ENCODE measurements at places on chromosomes 13 and 19.

GRCh38 chr13:45209229-45209628 lies 8.4 kb upstream of the KCTD4 start:
- no peak for DNase-seq

- DNase-seq = no peak
Measured at GRCh38 chr13:112347986-112348385, 28.2 kb upstream of the SPACA7 start.

GRCh38 chr19:55447421-55448174 lies 4.5 kb upstream of the SHISA7 start:
- DNase-seq = peak; percentile 65

DNA sequence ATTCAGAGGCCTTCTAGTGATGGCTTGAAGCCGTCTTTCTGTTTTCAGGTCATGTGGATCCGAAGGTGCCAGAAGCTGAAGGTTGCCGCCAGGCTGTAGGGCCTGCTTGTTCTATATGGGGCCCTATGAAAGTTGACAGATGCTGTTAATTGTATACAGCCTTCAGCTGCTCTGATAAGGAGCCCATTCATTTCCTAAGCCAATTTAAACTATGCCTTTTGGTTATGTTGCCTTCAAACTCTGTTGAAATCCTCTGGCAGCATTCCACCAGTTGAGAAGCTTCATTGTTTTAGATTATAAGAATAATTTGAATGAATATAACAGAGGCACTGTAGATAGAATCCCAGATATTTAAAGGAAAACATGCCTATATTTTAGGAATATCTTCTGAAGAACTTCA lies 34.4 kb downstream of the RAP2A start:
- DNase-seq = no peak

DNA sequence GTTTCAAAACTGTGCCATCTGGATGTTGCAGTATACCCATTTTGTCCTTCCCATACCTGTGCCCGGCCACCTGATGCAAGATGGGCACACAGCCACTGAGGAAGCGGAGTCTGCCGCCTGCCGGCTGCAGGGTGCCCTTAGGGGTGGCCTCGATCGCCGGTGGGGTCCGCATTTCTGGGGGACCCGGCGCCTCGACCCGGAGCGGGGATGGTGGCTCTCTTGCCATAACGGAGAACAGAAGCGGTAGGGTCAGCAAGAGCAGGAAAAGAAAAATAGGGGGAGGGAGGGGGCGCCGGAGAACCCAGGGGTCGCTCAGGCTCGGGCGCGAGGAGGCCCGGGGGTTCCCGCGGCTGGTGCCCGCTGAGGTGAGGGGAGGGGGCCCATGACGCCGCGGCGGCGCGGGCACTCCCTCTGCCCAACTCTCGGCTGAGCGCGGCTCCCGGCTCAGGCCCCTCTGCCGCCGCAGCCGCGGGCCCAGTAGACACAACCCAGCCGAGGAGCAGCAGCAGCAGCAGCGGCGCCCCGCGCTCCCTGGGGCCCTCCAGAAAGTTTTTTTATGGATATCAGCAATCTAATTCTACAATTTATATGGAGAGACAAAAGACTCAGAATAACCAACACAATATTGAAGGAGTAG lies 13.8 kb upstream of the CYP4F2 start:
- DNase-seq = no peak

GRCh38 chr13:99666146-99666805 lies 165.0 kb downstream of the TM9SF2 start:
- DNase-seq = no peak

- no peak for DNase-seq
Measured at GRCh38 chr13:35478271-35479037, 2.0 kb upstream of the MAB21L1 start.

DNA sequence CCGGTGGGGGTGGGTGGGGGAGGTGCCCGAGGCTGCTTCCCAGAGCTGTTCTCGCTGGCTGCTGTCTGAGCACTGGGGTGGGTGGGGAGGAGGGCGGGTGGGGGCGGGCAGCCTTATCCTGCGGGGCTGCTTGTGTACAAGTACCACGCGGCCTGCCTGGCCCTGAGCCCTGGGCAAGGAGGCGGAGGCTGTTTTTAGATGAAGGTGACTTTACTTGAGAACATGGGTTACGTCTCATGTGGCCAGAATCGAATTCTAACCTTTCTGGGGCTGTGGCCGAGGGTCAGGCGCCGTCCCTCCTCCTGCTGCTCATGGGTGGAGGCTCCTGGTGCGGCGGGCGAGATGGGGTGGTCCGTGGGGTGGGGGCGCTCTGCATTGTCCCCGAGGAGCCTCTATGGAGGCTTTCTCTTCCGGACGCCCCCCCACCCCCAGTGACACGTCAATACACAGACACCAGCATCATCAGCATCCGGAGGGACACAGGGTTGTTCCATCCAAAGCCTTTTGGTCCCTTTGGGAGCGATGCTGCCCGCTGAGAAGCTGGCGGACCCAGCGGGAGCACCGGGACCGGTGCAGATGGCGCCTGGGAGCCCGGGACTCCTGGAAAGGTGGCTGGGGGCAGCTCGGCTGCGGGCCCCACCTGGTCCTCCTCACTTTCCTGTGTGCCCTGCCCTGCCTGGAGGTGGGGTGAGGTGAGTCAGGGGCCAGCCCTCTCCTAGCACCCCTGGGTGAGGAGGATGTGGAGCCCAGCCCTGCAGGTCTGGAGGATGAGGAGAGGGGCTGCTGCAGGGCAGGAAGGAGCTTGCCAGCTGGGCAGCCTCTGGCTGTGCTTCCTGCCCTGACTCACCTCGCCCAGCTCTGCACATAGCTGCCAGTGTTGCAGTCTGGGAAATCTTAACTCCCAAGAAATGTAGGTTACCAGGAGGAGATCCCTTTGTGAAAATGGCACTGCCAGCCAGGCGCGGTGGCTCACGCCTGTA lies 3.4 kb downstream of the BSG start:
- DNase-seq = no peak

GRCh38 chr13:110314516-110315245 lies 7.6 kb downstream of the COL4A2 start:
- DNase-seq = no peak

DNA sequence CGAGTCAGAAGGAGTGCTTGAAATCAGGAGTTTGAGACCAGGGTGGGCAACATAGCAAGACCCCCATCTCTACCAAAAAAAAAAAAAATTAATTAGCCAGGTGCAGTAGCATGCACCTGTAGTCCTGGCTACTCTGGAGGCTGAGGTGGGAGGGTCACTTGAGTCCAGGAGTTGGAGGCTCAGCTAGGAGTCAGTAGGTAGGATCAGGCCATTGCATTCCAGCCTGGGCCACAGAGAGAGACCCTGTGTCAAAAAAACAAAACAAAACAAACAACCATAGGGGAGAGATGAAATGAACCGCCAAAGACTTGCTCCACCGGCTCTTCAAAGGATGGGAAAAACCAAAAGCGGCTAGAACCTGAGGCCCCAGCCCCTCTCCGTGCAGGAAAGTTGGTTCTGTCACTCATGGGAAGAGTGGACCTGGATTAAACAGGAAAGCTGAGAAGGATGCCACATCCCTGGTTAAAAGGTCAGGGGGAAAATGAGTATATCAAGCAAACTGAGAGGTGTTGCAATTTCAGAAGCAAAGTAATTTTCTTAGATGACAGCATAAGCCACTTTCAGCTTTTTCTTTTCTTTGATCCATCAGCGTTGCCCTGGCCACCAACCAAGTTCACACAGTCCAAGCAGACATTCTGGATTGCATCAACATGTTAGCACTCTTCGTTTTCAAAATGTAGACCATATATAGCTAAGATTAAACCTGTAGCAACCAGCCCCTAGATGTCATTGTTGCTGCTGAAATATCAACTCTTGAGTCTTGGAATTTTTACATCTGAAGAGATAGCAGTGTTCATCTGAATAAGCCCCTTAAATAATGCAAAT lies 8.9 kb upstream of the ZNF507 start:
- no peak for DNase-seq

DNA sequence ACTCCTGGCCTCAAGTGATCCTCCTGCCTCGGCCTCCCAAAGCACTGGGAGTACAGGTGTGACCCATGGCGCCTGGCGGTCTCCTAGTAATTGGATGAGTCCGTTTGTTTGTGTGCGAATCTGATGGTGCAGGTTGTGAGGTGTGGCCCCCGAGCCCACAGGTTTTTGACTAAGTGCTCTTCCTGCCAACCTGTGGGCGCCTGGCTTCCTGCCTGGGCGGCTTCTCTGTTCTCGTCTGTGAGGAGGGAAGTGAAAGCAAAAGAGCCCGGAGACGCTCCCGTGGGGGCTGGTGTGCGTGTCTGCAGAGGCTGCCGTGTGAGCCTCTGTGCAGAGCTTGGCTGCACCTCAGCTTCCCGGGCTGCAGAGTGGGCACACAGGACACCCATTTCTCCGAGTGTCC lies 10.0 kb downstream of the ARHGAP45 start:
- DNase-seq = no peak

DNA sequence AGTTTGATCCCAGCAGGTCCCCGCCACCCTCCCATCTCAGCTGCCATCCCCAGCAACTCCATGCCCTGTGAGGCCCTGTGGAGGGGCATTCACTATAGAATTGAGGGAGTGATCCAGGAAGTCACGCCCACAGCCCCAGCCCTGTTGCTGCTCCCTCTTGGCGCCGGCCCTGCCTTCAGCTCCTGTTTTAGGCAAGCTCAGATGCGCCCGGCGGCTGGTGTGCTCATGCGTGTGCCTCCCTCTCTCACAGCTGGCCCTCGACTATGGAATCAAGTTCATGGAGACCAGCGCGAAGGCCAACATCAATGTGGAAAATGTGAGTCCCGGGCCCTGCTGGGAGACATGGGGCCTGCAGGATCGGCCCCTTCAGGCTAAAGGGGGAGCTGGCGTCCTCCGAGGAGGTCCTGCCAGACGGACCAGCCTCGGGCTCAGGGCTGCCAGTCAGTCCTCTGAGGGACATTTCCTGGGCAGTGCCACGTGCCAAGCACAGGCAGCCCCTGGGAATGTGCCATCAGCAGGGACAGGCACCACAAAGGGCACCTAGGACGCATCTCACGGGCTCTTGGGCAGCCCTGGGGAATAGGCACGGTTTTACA lies 15.6 kb upstream of the HSH2D start:
- DNase-seq = no peak

DNA sequence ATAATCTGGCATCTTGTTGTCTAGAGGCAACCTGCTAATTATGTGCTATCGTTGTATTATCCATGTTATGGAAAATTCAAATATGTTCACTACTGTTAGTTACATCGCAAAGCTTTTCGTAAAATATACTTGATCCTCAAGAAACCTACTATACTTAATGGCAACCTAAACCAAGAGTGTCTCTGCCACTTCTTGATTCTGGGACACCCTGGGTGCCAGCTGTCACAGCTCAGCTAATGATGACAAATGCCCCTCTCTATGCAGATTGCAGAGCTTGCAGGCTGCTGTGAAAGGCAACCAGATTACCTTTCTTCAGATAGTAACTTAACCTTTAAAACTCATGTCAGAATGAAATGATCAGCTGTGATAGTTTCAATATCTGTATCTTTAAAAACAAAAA lies 8.9 kb upstream of the MAB21L1 start:
- peak; percentile 0 for DNase-seq

DNA sequence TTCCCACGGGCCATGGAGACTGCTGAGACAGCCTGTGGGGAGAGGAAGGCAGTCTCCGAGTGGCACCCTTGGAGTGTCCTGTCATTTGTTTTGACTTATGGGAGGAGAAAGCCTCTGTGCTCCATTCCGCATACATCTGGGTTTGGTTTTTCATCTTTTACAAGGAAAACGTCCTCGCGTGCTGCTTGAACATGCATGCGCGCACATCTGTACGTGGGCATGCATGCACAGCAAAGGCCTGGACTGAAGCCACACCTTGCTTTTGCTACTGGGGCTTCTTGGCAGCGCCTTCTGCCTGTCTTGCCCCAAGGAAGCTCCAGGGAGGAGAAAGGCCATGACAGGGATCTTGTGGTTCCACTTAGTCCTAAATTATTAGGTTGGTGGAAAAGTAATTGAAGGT lies 44.0 kb downstream of the SUGP2 start:
- no peak for DNase-seq

GRCh38 chr13:77337159-77337558 lies 10.3 kb upstream of the MYCBP2 start:
- no peak for DNase-seq

DNA sequence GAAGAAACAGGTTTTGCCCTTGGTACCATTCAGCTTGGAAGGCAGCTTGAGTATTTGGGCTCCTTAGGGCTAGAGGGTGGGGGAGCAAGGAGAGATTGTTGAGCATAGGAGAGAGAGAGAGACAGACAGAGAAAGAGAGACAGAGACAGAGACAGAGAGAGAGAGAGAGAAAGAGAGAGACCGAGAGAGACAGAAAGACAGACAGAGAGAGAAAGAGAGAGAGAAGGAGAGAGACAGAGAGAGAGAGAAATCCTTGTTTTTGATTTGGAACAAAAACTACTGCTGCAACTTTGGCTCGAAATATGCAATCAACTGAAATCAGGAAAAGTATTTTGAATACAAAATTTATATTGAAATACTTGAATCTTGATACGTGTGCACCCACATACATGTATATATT lies 85.8 kb upstream of the ZNF536 start:
- no peak for DNase-seq

- no peak for DNase-seq
Measured at GRCh38 chr13:106625578-106625977, 57.6 kb upstream of the ARGLU1 start.

DNA sequence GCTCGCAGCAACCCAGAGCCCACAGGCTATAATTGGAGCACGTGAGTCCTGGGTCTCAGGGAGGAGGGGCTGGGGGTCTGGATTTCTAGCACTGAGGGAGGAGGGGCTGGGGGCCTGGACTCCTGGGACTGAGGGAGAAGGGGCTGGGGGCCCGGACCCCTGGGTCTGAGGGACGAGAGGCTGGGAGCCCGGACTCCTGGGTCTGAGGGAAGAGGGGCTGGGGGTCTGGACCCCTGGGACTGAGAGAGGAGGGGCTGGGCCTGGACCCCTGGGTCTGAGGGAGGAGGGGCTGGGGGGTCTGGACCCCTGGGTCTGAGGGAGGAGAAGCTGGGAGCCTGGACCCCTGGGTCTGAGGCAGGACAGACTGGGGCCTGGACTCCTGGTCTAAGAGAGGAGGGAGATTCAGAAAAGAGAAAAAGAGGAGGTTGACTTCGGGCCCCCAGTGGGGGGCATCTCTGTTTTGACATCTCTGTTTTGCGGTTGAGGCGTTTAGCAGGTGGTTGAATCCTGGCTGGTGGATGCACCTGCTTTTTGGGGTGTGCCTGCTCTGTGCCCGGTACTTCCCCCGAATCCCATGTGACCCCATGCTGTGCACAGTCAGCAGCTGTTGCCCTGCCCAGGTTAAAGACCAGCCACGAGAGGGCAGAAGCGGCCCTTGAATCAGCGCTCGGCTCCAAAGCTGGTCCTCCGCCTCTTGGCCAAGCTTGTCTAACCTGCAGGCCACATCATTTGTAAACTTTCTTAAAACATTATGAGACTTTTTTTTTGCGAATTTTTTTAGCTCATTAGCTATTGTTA lies 10.5 kb downstream of the PVR start:
- DNase-seq = peak; percentile 65

GRCh38 chr13:45373162-45373547 lies 32.2 kb upstream of the TPT1 start:
- no peak for DNase-seq

GRCh38 chr13:94362411-94362909 lies 117.0 kb downstream of the DCT start:
- DNase-seq = peak; percentile 31

GRCh38 chr13:48161530-48162179 lies 66.8 kb upstream of the MED4 start:
- DNase-seq = no peak

GRCh38 chr19:32224371-32225244 lies 120.8 kb upstream of the ZNF507 start:
- DNase-seq = peak; percentile 19

- DNase-seq = no peak
Measured at GRCh38 chr13:36212789-36213188, 1.6 kb downstream of the SOHLH2 start.

GRCh38 chr13:90839061-90839460 lies 508.4 kb upstream of the MIR17HG start:
- no peak for DNase-seq
